Stimulated activated CD4-positive, alpha-beta T cell treated with anti-CD3 and anti-CD28 coated beads, Interleukin-1b, Interleukin-23, amount 100 ng/mL, for 24 hours (primary cell): ENCODE measurements at places on chromosomes 16 and 17.

DNA sequence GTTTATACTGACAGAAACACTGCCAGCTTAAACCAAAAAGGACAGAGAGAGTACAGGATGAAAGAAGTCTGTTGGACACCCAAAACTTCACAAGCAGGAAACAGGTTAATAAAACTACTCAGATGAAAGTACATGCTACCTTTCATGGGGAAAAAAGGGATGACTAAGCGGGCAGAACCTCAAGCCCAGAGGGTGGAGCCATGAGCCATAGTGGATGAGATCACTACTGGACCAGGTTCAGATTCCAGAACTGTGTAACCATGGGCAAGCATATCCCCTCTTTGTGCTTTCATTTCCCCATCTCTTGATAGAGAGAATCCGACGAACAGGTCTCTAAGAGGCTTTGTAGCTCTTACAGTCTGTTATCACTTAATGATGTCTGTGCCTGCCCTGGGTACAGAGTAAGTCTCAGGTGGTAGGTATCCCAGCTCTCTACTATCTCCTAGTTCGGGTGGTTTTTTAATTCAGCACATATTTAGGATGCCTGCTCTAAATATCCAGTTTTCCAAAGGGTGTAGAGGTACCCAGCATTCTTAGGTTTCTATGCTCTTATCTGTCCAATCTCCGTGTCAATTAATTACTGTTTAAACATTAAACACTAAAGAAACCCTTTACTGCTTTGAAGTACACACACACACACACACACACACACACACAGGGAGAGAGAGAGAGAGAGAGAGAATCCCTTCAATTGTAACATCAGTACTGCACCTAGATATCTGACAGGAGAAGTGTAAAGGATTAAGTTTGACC, 206.7 kb downstream of the ZNF423 start:
- DNase-seq = no peak

DNA sequence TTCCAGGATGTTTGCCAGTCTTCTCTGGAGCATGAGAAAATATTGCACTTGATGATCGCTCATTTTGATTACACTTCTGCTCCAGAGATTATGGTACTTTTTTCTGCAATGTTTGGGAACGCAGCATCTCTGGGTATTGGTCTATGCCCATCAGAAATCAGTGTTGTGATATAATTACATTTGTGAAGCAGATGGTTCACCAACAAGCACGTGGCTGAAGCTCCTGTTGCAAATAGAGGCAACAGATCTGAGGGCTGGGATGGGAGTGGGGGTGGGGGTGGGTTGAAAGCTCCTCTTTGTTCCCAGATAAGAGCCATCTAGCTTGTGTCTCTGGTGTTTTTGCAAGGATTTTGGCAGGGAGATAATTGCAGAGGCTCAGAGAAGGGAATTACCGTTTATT, 252.3 kb downstream of the SHISA9 start:
- no peak for DNase-seq

DNA sequence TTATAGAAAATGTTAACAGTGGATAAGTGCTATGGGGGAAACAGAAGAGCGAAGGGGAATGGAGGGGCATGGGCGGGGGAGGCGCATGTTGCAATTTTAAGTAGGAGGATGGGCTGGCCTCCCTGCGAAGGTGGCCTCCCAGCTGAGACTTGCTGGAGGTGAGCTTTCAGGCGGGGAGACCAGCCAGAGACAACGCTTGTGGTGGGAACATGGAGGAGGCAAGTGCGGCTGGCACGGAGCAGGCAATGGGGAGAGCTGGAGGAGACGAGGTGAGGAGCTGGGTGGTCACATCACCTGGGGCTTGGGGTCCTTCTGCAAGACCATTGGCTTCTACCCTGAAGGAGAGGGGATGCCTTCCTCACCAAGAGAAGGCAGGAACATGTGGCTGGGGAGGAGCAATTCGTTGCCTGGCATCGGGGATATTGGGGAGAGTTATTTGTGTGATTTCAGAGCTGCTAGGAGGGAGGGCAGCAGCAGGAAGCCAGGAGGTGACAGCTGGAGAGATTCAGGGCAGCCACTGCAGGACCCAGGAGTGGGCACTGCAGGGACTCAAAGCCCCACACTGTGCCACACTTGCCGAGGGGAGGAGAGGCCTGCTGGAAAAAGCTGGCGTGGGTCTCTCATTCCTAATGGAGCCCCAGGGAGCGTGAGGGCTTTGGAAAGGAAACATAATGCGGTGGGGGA, 34.4 kb downstream of the PMFBP1 start:
- no peak for DNase-seq

- no peak for DNase-seq
These were observed 1843.4 kb downstream of the TP53TG3F start for GRCh38 chr16:35302859-35303258.

DNA sequence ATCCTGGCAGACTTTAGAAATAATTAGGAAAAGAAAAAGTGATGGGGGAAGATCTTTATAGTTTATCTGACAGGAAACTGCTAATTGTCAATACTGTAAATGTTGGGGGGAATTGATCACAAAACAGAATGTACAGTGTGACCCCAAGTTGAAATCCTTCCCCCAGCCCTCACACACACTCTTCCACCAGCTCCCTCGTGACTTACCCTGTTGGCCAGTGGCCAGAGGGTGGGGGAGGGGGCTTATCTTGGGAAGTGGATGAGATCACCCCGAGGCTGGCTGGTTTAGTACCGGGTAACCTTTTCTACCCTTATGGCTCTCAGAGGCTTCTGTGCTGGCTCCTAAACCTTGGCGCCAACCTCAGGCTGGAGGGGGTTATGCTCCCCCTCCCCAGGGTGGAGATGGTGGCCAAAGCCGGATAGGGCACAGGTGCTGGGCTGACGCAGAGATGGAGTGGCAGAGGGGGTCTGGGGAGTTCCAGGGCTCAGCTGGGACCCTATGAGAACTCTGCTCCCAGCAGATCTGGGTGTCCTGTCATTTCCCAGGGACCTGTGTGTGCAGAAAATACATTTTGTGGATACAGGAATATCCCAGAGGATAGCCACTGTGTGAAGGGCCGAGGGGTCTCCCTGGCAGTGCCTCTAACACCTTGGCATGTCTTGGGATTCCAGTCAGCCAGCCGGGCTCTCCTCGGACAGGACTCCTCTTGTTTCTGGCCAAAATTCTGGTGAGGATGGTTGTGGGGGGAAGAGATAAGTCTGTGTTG, 18.6 kb downstream of the CDH16 start:
- no peak for DNase-seq
